ENCODE measurements at places on chromosomes 13 and 19.

DNA sequence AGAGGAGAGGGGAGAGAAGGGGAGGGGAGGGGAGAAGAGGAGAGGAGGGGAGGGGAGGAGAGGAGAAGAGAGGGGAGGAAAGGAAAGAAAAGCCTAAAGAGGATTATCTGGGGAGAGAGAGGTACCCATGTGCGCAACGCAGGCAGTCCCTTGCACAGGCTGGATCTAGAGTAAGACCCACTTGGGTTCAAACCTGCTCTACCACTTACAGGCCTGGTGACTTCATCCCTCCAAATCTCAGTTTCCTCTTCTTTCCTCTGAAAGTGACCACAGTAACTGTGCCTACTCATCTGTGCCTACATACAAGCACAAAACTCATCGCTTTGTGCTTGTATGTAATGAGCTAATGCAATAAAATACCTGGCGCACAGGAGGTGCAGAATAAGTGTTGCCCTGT, 732 bp upstream of the MAP1S start:
- no peak for DNase-seq

DNA sequence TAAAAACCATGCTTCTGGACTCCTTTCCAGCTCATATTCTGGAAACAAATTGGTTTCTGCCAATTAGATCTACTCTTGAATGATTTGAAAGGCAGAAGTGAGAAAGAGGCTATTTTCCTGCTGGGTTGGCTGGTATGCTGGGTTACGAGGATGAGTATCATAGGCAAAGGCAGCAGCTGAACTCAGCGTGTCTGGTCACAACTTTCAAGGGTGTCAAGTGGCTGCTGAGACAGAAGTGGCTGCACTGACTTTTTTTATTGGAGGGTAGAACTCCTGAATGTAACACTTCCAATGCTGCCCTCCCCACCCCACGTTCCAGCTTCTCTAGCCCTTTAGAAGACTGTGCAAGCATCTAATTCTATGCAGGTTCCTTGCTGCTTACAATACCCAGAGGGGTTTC, 8.3 kb upstream of the DZIP1 start:
- no peak for DNase-seq

DNA sequence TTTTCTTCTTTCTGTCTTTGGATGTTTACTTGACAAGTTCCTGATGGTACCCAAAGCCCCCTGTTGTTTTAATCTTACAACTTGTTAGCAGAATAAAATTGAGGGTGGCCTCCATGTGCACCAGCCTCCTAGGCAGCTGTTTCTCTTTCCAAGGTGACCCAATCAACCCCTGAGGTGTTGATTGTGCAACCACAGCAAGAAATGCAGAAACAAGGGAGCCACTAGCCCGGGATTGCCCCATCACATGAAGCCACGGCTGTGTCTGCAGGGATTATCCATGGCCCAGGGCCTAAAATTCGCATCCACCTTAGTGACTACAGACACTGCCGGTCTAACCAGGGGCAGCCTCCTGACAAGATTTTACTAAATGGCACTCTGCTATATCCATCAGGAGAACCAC, 14.4 kb downstream of the CEACAM4 start:
- no peak for DNase-seq

DNA sequence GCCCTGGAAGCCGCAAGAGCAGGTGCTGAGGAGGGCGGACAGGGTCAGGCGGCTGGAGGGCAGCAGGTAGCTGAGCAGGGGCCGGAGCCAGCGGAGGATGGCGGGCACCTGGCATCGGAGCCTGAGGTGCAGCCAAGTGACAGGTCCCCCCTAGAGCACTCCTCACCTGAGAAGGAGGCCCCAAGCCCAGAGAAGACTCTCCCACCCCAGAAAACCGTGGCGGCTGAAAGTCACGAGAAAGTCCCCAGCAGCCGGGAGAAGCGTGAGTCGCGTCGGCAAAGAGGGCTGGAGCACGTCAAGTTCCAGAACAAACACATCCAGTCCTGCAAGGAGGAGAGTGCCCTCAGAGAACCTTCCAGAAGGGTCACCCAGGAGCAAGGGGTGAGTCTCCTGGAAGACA, 20.5 kb upstream of the USE1 start:
- no peak for DNase-seq

DNA sequence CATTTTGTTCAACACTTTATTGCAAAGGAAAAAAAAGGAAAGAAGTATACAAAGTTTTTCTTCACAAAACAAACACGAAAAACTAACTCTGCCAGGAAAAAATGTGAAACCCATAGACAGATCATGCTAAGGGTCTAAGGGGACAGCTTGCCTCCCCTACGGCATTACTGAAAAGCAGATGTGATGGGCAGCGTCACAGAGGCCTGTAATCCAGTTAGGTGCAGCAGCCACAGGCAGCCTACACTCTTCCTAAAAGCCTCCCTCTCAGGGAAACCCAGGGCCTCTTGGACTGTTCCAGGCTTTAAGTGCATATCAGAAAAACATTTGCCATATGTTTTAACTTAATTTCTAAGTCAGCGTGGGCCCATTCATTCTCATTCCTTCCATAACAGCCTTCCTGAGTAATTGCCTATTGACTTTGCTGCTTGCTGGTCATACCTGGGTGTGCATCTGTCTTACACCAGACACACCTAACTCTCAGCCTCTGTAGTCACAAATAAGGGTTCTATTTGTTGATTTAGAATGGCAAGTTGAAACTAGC, 135.7 kb upstream of the SERP2 start:
- no peak for DNase-seq

- DNase-seq, result no peak
Observed at GRCh38 chr19:44748426-44749254, at the start of gene BCL3. Gene BCL3 (plus strand): TSS chr19:44748708. CDS start chr19:44748791, 83 bp downstream.

GRCh38 chr13:113317031-113317430, 20.0 kb downstream of the LAMP1 start:
- DNase-seq, result no peak

DNA sequence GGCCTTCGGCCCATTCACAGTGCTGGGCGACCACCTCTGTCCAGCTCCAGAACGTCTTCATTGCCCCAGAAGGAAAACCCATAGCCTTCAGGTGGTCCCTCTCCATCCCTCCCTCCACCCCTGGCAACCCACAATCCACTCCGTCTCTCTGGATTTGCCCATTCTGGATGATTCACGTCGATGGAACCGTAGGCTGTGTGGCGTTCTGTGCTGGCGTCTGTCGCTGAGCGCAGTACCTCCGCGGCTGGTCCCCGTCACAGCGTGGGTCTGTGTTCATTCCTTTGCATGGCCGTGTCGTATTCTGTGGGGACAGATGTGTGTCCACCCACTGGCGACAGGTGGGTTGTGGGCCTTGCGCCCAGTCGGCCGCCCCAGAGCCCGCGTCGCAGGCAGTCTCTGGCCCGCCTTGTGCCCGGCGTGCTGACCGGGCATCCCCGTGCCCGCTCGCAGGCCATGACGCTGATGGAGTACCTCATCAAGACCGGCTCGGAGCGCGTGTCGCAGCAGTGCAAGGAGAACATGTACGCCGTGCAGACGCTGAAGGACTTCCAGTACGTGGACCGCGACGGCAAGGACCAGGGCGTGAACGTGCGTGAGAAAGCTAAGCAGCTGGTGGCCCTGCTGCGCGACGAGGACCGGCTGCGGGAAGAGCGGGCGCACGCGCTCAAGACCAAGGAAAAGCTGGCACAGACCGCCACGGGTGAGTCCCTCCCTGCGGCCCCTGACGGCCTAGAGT, 10.1 kb downstream of the EPN1 start:
- DNase-seq, result no peak
